Fibroblast of villous mesenchyme (primary cell): ENCODE measurements at places on chromosomes 12 and 14.

GRCh38 chr14:100775831-100776591 is 49.3 kb downstream of the DLK1 start:
- DNase-seq, result peak; percentile 80

DNA sequence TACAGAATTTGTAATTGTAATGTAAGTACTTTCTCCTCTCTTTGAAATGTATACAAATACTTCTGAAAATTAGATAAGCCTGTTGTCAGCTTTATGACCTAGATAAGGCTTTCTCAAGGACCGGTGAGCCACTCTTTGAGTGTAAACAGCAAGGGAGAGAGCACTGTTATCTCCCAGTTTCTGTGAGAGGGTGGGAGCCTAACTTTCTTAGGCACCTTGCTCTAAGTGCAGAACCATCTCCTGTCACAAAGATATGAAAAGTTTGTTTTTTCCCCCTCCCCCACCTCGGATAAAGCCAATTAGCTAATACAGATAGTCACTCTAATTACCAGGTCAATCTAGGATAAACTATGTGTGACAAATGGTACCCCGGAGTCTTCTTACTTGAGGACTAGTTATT is 35.8 kb downstream of the CAPS2 start:
- DNase-seq, result no peak

DNA sequence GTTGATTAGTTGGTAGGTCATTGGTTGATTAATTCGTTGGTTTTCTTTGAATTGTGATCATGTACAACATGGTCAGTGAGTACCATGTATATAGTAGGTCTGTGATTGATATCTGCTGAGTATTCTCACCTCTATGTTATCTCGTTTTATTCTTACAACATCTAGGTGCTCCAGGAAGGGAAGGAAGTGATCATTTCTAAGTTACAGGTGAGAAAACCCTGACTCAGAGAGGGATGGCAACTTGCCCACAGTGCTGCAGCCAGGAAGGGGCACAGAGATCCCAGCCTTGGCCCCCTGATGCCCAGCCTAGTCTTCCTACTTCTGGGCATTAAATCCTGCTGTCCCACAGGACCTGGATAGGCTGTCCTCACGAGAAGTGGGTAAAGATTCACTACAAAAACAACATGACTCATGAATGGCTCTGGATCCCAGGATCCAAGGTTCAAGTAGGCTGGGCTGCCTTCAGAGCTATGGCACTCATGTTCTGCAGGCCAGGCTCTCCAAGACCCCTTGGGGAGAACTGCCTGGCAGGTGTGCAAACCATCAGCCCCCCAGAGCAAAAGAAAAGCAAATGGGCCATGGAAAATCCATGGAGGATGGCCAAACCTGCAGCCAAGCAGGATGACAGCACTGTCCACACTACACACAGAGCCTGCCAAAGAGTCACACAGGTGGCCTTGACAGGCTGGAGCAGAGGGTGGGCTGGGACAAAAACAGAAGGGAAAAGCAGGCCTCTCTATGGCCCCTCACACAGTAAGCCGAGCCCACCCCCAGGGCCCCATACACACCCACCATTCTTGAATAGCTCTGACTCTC is 146.2 kb downstream of the BCL11B start:
- DNase-seq, result no peak

DNA sequence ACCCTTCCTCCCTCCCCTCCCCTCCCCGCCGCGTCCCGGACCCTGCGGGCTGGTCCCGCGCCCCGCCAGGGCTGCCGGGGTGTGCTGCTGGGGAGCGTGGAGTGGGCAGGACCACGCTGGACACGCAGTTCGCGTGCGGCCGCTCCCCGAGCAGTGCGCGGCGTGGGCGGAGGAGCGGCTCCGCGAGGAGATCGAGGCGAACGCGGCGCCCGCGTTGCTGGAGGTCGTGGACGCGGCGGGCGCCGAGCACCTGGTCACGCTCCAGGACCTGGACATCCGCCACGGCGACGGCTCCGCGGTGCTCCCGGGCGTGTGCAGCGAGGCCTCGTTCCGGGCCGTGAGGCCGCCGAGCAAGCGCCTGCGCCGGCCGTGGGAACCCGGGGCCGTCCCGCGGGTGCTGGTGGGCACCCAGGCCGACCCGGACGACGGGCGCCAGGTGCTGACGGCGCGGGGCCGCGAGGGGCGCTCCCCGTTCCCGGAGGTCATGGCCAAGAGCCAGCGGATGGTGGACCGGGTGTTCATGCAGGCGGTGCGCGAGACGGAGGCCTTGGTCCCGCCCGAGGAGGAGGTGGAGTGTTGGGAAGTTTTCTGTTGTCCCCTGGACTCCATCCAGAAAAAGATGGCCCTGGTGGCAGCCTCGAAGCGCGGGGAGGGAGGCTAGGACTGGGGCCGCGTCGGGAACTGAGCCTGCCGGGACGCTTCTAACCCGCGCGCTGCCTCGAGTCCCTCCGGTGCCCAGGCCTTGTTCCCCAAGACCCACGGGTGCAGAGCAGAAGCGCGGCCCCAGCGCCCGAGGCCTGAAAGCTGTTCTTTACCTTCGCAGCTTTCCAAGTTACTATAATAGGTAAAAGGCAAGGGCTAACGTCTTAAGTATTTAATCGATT is 54.7 kb upstream of the EIF5 start:
- DNase-seq, result no peak

- DNase-seq, result no peak
Observed at GRCh38 chr14:94448071-94448808, 4.4 kb downstream of the SERPINA11 start.

GRCh38 chr12:106078358-106079010 is 60.3 kb downstream of the NUAK1 start:
- no peak for DNase-seq

- DNase-seq, result no peak
Observed at GRCh38 chr12:29694002-29694401, 89.7 kb downstream of the TMTC1 start.

DNA sequence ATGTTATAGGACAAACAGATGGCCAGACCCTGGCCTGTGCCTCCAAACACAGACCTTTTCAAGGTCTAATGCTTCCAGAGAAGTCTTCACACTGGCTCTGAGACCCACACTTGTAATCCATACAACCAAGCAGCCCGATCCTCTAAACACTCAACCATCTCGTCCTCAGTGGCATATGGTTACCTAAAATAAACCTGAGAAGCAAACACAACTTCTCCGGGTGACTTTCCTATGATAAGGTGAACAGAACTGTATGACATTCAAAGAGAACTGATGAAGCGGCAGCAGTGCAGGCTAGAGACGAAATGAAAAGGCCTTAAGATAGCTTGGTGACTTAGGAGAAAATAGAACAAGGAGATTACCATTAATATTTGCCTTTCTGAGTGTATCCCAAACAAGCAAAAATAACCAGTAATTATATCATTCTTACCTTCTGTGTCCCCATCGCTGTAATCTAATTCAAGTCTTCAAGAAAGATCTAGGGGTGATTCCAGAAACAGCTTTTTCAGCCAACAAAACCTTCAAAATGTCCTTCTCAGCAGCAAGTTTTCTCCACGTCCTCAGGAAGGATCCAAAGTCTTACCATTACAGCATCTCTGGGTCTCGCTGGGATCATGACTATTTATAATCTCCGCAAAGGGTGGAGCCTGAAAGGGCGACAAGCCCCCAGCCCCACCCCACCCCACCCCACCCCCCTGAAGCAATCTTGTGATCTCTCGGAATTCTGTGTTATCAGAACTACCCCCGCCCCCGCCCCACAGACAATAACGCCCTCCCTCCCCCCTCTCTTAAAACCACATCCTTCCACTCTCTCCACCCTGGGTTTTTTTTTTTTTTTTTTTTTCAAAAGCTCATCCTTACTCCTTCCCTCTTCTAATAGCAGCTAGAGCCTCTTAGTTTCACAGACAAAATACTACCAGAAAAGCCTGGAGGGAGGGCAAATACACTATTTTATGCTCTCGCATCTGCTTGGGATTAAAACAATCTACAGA is at the start of gene SLC2A3:
TSS of gene SLC2A3 (minus strand) at position 598 of the 992 bp plus-strand sequence. CDS start at position 445, 153 bp downstream.
- DNase-seq, result peak; percentile 97

DNA sequence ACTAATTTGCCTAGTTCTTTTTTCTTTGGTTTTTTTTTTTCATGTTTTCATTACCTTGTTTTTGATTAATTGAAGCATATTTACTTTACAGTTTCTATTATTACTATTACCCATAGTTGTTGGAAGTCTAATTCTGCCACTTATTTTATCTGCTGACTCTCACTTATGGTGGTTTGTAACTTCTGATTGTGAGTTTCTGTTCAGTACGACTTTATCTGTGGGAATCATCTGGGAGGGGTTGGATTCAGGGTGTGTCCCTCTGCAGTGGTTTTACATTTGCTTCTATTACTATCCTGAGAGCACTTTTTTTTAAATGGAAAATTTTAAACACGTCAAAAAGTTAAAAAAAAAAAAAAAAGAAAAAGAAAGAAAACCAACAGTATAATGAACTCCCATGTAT is 26.4 kb upstream of the SOS2 start:
- DNase-seq, result peak; percentile 37

- DNase-seq, result no peak
Observed at GRCh38 chr14:101458741-101459550, 102.3 kb upstream of the DIO3 start.

DNA sequence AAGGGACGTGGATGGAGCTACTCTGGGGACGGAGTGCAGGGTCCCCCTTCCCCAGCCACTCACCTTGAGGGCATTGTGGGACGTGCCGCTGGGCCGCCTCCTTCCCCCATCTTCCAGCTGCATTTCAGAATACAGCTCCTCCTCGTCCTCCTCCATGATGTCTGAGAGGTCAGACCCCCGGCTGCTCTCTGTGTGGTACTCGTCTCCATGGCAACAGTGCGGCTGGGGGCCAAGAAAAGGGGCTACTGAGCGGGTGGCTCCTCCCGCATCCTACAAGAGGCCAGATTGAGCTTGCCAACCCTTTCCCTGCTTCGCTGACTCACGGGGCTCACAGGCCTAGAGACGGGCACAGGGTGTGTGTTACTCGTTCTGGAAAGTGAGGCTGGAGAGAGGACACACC is 90.4 kb downstream of the PIWIL1 start:
- no peak for DNase-seq

- DNase-seq, result no peak
Observed at GRCh38 chr12:100075598-100075997, 67.1 kb downstream of the BLTP3B start.

DNA sequence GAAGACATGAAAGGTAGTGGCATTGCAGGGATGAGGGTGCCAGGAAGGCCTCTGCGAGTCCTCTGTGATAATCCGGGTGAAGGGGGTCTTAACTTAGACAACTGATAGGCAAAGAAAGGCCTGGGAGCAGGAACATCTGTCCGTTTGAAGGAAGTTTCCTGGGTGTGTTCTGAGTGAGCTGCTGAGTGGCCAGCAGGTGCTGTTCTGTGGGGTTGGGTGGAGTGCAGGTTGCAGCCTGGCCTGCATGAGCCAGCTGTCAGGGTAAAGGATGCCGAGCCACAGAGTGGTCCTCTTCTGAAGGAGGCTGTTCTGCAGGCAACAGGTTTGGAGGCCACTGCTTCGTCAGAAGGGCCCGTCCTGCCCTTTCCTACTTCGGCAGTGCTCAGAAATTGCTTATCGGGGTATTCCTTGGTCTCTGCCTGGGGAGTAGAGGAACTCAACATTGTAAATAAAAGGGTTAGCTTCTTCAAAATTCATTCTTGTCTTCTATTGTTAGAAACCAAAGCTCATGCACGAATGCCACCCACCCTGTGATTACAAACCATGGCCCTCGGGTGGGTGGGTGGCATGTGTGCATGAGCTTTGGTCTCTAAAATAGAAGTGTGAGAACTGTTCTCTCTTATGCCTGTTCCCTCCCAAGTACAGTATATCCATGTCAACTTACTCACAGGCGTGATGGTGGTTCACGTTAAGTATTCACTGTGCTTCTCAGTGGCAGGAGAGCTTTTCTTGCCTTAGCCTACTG is 118.9 kb downstream of the CHST11 start:
- DNase-seq, result no peak

DNA sequence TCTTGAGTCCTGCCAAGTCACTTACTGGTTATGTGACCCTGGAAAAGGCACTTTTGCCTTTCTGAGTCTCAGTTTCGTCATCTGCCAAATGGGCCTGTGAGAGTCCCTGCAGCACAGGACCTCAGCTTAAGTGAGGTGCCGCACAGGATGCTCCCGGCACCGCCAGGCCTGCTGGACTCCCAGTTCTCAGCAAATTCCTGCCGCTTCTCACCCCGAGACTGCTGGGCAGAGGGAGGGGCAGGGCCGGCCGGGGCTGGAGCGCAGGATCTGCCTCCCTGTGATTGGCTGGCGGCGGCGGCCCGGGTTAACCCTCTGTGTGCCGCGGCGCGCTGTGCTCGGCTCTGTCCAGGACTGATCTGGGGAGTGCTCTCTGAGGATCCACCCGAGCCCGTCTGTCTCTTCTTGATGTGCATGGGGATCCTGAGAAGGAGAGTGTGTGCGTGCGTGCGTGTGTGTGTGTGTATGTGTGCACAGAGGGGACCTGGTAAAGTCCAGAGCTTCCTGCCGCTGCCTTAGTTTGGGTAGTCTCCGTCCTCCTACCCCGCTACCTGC is 8.6 kb downstream of the SETD1B start:
- peak; percentile 84 for DNase-seq

DNA sequence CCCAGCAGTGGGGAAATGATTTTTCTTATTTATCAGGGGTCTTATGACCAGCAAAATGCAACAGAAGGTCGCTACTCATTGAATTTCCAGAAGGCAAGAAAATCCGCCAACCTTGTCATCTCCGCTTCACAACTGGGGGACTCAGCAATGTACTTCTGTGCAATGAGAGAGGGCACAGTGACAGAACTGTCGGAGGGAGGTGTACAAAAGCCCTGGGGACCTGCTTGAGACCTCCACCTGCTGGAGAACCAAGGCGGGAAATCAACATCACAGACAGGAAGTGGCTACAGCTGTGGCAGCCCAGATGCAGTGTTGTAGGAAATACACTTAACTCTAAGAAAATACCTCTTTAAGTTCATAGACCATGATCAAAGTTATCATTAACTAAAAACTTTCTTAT is 250.9 kb upstream of the OR4E1 start:
- no peak for DNase-seq

- DNase-seq, result no peak
Observed at GRCh38 chr14:89504091-89504490, 87.1 kb upstream of the FOXN3 start.

- no peak for DNase-seq
Observed at GRCh38 chr12:49697808-49698207, 9.4 kb downstream of the FMNL3 start.

- peak; percentile 69 for DNase-seq
Observed at GRCh38 chr12:121697093-121697698, 15.4 kb upstream of the TMEM120B start.

GRCh38 chr12:120737557-120738251 is 12.1 kb downstream of the ACADS start:
- DNase-seq, result no peak

- DNase-seq, result peak; percentile 21
Observed at GRCh38 chr14:44945264-44945663, 16.5 kb downstream of the KLHL28 start.

- DNase-seq, result peak; percentile 47
Observed at GRCh38 chr14:72457641-72458040, 436.3 kb downstream of the DPF3 start.
